NCI-H146 (cell line): ENCODE measurements at places on chromosomes 4 and X.

GRCh38 chrX:153400146-153401132, 711 bp downstream of the PNMA6E start:
- peak; percentile 2 for DNase-seq

GRCh38 chr4:175246941-175247340, 328.8 kb downstream of the ADAM29 start:
- no peak for DNase-seq

DNA sequence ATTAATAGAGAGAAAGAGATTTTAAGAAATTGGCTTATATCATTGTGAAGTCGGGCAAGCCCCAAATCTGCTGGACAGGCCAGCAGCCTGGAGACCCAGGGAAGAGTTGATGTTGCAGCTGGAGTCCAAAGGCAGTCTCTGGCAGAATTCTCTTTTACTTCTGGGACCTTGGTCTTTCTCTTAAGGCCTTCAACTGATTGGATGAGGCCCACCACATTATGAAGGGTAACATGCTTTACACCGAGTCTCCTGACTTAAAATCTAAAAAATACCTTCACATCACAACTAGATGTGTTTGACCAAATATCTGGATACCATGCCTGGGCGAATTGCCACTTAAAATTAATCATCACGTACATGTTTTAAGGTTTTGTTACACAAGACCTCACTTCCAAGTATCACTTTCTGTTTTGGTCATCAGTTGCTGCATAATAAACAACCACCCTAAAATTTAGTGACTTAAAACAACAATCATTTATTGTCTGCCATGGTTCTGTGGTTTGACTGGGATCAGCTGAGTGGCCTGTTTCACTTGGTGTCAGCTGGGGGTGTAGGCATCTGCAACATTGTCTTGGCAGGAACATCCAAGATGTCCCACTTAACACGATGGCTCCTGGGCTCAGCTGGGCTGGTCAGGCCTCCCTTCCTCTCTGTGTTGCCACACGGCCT, 3.4 kb downstream of the CD38 start:
- no peak for DNase-seq

- DNase-seq = no peak
These were observed 34.9 kb upstream of the SH3RF1 start for GRCh38 chr4:169305651-169306050.

DNA sequence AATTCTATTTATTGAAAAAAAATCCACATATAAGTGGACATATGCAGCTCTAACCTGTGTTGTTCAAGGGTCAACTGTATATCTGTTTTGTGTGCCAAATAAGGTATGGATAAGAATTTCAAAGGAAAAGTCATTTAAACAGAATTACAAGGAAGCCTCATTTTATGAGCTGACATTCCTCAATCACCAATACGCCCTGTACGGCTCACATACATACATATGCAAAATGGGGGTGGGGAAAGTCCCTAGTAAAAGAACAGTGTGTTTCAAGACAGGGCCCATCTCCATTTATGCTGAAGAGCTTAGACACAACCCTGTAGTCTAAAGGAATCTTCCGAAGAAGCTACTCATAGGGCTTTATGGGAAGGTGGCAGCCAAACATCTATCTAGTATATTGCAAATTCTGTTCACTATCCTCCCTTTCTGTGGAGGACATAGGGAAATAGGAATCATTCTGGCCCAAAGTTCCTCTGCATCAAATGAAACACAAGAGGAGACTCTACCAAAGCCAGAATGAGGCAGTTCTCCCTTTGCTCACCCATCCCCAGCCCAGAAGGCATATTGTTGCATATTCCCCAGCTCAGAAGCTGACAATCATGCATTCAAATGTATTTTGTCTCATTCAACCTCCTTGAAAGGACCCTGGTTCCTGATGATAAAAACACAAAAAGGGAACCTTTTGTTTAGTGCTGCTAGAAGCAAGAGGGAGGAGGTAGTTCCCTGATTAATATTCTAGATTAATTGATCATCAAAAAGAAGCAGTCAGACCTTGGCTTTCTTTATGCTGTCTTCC, 13.7 kb upstream of the ZBTB33 start:
- no peak for DNase-seq

DNA sequence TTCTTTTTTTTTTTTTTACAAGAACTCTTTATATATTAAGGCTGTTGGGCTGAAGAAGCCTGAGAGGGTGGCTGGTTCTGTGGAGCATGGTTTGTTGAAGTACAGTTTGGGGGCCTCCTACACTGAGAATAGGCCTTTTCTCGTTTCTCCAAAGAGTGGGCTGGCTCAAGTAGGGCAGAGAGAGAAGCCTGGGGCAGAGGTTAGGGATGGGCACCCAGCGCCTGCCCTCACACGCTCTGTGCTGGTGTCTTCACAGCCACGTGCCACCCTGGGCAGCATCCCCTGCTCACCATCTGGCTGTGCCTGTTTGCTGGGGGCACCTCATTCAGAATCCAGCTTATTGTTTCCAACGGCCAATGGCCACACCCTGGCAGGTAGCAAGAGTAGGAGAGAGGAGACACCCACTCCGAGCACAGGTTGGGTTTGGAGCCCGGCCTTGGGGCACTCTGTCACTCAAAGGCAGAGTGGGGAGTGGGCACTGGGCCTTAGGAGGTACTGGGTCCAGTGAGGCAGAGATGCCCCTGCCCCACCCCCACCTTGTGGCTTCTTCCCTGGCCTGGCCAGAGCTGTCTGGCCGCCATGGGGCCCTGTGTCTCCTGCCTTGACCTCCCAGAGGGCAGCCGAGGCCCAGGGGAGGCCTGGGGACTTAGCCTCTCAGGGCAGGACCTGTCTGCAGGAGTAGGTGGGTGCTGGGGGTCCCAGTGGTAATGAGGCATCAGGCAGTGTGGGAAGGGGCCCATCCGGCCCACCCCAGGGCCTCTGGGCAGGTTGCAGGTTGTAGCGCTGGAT, 2.9 kb downstream of the MSANTD1 start:
- DNase-seq = no peak

- DNase-seq = no peak
These were observed 270.3 kb downstream of the ASMT start for GRCh38 chrX:1885116-1885515.

DNA sequence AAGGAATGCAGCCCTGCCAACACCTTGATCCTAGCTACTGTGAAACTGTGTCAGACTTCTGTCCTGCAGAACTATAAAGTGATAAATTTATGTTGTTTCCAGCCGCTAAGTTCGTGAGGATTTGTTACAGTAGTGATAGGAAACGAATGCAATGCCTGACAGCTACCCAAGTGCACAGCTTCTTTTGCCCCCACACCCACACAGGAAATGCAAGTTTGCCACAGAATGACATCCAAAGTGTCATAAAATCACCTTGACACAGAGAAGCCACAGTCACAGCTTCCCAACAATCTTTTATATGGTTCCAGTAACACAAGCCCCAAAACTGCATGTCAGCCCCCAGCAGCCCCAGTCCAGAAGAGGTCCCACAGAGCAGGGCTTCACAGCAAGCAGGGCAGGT, 216.9 kb upstream of the S100G start:
- DNase-seq = no peak

- peak; percentile 63 for DNase-seq
These were observed 395 bp downstream of the RAB28 start for GRCh38 chr4:13483768-13484121.

GRCh38 chrX:124018023-124018422, 56.5 kb downstream of the STAG2 start:
- no peak for DNase-seq

GRCh38 chrX:150268839-150269355, 94.2 kb upstream of the MAMLD1 start:
- no peak for DNase-seq

GRCh38 chrX:36436361-36436760, 516.8 kb downstream of the CFAP47 start:
- DNase-seq = no peak

DNA sequence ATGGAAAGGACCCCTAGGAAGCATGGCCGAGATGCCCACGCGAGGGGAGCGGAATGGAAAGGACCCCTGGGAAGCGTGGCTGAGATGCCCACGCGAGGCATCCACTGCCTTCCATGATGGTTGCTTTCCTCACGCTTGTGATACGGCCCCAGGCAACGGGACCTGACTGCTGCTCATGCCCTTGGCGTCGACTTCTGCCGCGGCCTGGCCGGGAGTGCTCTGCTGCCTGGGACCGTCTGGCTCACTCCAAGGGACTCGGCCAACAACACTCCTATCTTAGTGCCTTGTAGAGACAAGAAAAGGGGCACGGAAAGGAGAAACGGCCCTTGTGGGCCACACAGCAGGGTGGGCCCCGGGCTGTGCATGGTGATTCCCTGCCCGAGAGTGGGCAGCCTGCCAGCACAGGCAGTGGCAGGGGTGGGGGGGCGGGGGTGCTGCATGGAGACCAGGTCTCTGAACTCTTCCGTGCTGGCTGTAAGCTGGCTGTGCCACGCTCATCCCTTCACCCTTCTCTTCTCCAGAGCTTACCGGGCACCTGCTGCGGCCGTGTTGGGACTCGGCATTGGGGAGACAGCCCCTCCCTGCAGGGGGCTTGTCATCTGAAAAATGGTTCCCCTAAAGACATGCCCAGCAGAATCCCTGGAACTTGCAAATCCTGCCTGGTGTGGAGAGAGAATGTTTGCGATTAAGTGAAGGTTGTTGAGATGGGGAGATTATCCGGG, 38.6 kb upstream of the HMX1 start:
- no peak for DNase-seq

GRCh38 chr4:113637823-113638561, 123.5 kb downstream of the CAMK2D start:
- no peak for DNase-seq

DNA sequence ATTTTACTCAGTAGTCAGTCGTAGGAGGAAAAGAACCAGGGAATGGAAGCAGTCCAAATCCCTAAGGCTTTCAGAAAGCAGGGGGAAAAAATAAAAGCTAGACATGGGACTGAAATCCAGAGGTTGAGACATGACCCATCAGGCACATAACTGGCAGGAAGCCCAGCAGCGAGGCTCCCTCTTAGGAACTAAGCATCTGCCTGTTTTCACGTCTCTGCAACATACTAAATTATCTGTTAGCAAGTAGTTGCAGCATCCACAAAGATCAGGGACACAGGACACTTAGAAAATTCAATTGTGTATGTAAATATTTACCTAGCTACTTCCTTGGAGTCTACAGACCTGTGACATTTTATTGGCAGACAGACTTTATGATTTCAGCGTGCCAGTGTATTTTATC, 118.0 kb upstream of the EDNRA start:
- DNase-seq = no peak

DNA sequence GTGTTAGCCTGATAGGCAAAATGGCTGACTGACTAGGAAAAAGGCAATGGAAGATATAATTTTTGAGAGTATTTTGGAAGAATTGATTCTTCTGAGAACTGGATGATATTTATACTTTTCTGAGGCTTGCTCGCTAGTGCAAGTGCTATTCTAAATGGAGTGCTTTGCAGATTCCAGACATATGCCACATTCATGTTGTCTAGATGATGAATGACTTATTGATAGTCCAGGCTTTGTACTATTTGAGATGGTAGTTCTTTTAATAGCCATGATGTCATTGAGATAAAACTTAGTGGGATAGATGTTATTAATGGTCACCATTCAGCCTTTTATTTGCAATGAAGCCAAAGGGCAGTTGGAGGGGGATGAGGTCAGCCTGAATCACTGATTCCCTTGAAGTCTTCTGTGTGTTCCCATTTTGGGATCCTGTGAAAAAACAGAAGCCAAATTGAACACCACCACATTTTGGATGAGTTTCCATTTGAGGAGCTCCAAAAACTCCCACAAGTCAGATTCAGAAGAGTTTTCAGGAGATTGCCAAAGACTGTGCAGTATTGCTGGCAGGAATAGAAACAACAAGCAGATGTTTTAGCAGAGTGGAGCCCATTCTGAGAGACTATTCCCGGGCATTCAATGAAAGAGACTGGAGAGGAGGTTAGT, 184.1 kb downstream of the IL1RAPL2 start:
- DNase-seq = no peak

DNA sequence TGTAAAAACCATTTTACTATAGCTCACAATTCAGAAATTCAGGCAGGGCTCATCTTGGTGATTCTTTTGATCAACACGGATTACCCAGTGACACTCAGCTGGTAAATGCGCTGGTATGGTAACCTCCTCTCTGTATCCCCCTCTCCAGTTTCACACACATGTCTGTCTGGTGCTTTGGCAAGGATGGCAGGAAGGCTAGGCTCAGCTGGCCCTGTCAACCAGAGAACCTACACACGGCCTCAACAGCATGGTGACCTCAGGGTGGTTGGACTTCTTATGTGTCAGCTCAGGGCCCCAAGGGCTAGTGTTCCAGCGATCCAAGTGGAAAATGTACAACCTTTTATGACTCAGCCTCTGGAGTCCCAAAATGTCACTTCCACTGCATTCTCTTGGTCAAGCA, 55.7 kb upstream of the EOLA2 start:
- no peak for DNase-seq

DNA sequence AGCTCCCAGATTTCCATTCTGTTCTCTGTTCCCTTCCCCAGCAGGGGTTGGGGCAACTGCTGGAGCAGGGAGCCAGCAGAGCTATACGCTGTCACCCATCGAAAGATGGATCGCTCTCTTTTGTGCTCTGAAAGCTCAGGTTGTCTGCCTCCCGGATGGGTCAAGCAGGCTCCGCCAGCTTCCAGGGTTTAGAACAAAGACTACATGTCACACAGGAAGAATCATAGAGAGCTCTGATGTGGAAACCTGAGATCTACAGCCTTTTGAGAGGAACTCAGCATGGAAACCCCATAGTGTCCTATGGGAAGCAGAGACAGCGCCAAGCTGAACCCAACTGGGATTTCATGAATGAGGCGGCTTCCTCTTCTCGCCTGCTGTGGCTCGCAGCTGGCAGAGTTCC, 205.4 kb downstream of the HS3ST1 start:
- DNase-seq = peak; percentile 97

DNA sequence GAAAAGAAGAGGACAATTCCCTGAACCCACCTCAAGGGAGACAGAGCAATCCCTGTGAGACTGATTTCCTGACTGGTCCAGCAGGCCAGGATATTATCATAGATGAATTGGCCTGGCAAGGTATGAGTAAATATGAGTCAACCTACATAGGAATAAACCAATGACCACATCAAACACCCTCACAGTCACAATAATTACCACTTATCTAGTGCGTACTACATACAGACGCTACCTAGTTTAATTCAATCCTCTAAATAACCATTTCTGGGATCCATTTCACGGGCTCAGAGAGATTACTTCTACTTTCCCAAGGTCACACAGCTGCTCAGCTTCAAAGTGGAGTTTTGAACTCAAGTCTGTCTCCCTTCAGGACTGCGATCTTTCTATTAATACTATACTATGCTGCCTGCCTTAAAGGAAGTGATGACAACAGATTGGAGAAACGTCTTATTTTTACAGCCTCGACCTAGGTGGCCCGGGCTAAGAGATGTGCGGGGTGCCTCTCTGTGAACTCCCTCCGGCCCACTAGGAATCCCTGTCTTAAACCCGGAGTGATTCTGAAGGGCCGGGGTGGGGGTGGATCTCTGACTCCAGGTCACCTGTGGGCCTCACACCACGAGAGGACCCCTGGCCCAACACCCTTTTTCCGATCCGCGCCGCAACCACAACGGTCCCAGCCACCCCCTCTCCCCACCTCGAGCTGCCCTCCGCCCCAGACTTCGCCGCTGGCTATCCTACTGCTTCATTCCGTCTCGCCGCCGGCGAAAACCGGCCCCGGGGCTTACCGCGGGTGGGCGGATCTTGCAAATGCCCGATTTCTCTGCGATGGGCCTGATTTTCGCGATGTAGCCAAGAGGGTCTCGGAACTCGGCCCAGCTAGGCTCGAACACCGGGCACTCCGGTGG, 800 bp downstream of the KDM5C start:
- DNase-seq = no peak

GRCh38 chrX:118346258-118347094, 570 bp downstream of the WDR44 start:
- DNase-seq = peak; percentile 77
